ENCODE measurements at places on chromosomes 11 and 22.

DNA sequence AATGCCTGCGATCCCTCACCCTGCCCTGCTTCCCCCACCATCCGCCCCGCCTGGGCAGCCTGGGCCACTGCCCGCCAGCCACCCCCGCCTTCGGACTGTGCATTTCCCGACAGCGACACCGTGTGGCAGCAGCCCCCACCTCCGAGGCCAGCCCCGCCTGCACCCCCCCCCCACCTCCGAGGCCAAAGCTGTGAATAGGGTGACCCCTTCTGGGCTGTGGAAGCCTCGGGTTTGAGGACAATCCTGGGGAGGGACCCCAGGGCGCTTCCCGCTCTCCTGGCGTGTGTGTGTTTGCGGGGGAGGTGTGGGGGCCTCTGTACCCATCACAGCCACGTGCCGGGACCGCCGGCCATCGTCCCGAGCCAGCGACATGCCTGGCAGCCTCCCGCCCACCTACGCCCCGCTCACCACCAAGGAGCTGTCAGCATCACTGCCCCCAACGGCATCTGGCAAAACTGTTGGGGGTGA, 33.8 kb upstream of the PPARA start:
- H3K4me1 ChIP-seq: peaks cover 4% of the 10 kb centered on the region
- H3K27me3 ChIP-seq: no peaks in the 10 kb centered on the region
- peak; percentile 84 for DNase-seq
- H3K4me3 ChIP-seq: no peak overlapping the region
- H3K27ac ChIP-seq: no peak overlapping the region

DNA sequence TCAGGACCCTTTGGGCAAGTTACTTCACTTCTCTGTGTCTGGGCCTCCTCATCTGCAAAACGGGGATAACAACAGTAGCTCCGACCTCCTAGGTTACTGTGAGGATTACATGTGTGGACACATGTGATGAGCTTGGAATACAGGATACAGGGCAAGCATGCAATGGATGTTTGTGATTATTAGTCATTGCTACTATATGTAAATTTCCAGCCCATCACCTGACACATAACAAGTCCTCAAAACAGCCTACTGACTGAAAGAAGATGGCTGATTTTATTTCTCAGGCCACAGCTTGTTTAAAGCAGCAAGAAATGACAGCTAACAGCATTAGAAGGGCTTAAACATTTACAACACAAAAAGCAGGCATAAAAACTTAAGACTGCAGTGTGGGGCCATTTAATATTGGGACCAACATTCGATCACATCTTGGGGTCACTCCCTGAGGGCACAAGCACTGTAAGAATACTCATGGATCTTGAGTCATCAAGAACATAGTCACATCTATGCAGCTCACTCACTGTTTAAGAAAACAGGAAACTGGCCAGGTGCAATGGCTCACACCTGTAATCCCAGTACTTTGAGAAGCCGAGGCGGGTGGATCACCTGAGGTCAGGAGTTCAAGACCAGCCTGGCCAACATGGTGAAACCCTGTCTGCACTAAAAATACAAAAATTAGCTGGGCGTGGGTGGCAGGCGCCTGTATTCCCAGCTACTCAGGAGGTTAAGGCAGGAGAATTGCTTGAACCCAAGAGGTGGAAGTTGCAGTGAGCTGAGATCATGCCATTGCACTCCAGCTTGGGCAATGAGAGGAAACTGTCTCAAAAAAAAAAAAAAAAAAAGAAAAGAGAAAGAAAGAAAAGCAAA, 49.5 kb downstream of the ABTB2 start:
- H3K36me3 ChIP-seq: no peaks in the 10 kb centered on the region
- no peak for DNase-seq
- H3K4me1 ChIP-seq: peaks cover 21% of the 10 kb centered on the region
- no peak overlapping the region for H3K27ac ChIP-seq
- no peaks in the 10 kb centered on the region for H3K27me3 ChIP-seq
- peak overlapping the region; percentile 7 for H3K4me3 ChIP-seq

DNA sequence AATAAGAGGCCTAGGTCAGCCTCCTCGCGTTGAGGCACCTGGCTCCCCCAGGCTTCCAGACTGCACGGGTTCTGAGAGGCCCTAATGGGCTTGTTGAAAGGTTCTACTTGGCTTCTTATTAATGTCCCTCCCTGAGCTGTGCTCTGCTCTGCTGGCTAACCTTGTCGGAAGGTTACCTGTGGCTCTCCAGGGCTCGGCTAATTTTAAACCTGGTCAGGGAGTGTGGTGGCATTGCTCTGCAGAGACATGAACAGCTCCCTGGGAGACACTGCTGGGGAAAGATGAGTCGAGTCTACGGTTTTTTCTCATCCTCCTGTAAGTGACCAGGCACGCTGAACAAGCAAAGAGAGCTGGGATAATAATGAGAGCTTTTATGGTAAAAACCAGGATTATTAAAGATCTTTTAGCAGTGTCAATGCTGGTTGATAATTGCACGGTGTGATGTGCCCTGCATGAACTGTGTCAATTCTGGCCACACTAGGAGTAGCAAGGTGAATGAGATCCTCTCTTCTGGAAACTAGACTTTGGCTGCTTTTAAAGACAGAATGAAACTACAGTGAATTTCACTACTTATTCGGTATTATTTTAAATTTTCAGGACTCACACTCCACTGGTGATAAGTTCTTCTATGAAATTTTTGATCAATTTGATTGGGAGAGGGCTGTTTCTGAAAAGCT, 70.7 kb downstream of the TEAD1 start:
- no peak overlapping the region for H3K4me3 ChIP-seq
- DNase-seq: no peak
- H3K4me1 ChIP-seq: no peaks in the 10 kb centered on the region
- H3K27me3 ChIP-seq: peaks cover 44% of the 10 kb centered on the region
- H3K27ac ChIP-seq: no peak overlapping the region

- H3K27ac ChIP-seq: no peak overlapping the region
- peak overlapping the region; percentile 67 for H3K4me3 ChIP-seq
- no peak for DNase-seq
- no peaks in the 10 kb centered on the region for H3K36me3 ChIP-seq
- peaks cover 19% of the 10 kb centered on the region for H3K27me3 ChIP-seq
Measured at GRCh38 chr11:46279126-46280099, 2.0 kb downstream of the CREB3L1 start.

DNA sequence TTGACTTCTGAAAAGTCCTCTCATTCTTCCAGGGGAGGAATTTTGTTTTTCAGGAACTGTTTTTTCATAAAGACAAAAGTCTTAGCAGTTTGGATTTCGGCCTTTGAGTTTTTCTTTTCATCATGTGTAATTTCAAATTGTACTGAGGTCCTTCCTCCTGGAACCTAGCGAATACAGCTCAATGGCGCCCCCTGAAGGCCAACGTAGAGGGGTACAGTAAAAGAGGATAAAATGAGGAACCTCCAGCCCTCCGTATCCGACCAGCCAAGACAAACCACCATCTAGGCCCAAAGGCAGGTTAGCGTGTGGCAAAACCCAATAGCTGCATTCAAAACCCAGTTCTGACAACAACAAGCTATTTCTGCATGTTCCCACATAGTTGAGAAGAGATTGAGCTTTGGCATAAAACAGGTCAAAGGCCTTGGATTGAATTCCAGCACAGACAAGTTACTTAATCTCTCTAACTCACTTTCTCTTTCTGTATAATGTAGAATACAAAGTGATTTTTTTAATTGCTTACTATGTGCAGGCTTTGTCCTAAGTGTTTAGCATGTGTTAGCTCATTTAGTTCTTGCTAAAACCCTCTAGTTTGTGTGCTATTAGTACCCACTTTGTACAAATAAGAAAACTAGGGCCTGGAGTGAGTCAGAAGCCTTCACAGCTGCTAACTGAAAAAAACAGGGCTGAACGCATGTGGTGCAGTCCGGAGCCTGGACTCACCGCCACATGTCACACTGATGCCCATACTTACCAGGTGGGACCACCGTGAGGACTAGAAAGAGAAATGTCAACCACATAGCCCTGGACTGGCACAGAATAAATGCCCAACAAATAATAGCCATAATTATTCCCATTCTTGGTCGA, 43.2 kb upstream of the ETS1 start:
- peak overlapping the region; percentile 93 for H3K27ac ChIP-seq
- H3K4me3 ChIP-seq: peak overlapping the region; percentile 74
- peaks cover 82% of the 10 kb centered on the region for H3K4me1 ChIP-seq
- no peaks in the 10 kb centered on the region for H3K36me3 ChIP-seq

- DNase-seq: no peak
- H3K4me3 ChIP-seq: no peak overlapping the region
- no peaks in the 10 kb centered on the region for H3K36me3 ChIP-seq
- H3K27ac ChIP-seq: no peak overlapping the region
- H3K4me1 ChIP-seq: no peaks in the 10 kb centered on the region
- peaks cover 2% of the 10 kb centered on the region for H3K27me3 ChIP-seq
Measured at GRCh38 chr11:15186146-15186545, 71.4 kb downstream of the INSC start.

- H3K4me3 ChIP-seq: no peak overlapping the region
- no peaks in the 10 kb centered on the region for H3K27me3 ChIP-seq
- no peak overlapping the region for H3K27ac ChIP-seq
Measured at GRCh38 chr11:63745304-63746170, 23.0 kb downstream of the ZFTA start.

DNA sequence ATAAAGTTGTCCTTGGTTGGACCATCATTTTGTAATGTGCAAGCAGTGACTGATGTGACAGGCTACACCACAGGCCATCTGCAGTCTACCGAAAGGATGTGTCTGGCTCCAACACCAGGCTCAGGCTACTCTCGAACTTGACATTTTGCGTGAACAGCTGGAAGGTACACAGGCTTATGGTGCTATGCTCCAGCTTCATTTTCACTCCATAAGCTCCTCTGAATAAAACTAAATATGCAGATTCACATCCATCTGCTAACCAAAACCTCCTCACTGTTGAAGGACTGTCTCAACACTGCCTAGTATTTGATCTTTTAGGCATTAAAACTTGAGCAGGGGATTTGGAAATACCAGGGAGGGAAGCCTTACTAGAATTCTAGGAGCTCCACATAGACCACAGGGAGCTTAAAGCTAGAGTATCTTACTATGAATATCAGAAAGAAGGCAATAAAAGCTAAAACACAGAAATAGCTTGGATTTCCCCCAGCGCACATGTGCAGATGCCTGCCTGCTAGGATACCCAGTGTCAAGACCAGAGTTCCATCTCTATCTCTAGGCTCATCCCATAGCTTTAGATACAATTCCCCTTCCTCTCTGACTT, 383.9 kb upstream of the FAT3 start:
- H3K4me1 ChIP-seq: no peaks in the 10 kb centered on the region
- H3K27ac ChIP-seq: no peak overlapping the region
- no peak overlapping the region for H3K4me3 ChIP-seq
- H3K27me3 ChIP-seq: no peaks in the 10 kb centered on the region
- no peak for DNase-seq

- H3K27ac ChIP-seq: no peak overlapping the region
- no peak for DNase-seq
- H3K36me3 ChIP-seq: no peaks in the 10 kb centered on the region
- no peaks in the 10 kb centered on the region for H3K4me1 ChIP-seq
- no peak overlapping the region for H3K4me3 ChIP-seq
- no peaks in the 10 kb centered on the region for H3K27me3 ChIP-seq
Measured at GRCh38 chr11:121886005-121886734, 229.8 kb downstream of the BLID start.

DNA sequence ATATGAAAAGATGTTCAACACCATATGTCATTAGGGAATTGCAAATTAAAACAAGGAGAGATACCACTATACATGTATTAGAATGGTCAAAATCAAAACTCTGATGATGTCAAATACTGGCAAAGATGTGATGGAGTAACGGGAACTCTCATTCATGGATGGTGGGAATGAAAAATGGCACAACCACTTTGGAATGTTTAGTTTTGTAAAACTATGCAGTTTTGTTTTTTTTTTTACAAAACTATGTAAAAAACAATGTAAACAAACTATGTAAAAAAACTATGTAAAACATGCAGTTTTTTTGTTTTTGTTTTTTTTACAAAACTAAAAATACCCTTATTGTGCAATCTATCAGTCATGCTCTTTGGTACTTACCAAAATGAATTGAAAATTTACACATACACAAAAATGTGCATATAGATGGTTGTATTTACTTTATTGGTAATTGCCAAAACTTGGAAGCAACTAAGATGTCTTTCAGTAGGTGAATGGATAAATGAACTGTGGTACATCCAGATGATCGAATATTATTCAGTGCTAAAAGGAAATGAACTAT, 5.0 kb upstream of the USP47 start:
- H3K4me1 ChIP-seq: peaks cover 5% of the 10 kb centered on the region
- DNase-seq: no peak
- no peak overlapping the region for H3K27ac ChIP-seq
- H3K27me3 ChIP-seq: peaks cover 5% of the 10 kb centered on the region
- peaks cover 6% of the 10 kb centered on the region for H3K36me3 ChIP-seq

GRCh38 chr22:17118342-17118741, 2.8 kb downstream of the TMEM121B start:
- peak overlapping the region; percentile 81 for H3K27ac ChIP-seq
- H3K36me3 ChIP-seq: peaks cover 2% of the 10 kb centered on the region
- H3K27me3 ChIP-seq: peaks cover 6% of the 10 kb centered on the region

- no peaks in the 10 kb centered on the region for H3K27me3 ChIP-seq
- H3K4me3 ChIP-seq: no peak overlapping the region
- DNase-seq: no peak
- H3K36me3 ChIP-seq: no peaks in the 10 kb centered on the region
- no peaks in the 10 kb centered on the region for H3K4me1 ChIP-seq
- H3K27ac ChIP-seq: no peak overlapping the region
Measured at GRCh38 chr11:37812281-37812880, 1214.3 kb upstream of the RAG2 start.

GRCh38 chr11:12167061-12168000, 56.9 kb downstream of the MICAL2 start:
- H3K27ac ChIP-seq: no peak overlapping the region
- peaks cover 8% of the 10 kb centered on the region for H3K4me1 ChIP-seq
- H3K4me3 ChIP-seq: no peak overlapping the region

DNA sequence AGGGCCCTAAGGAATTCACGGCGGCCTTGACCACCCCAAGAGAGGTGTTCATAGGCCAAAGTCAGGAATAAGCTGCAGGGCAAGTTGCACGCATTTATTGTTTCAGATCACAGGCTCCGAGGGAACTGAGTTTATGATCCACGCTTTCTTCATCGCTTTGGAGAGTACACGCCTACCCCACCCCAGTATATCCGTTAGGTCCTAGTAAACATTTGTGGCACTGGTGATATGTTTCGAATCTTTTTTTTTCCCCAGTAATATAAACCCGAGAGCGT, 805 bp downstream of the GANAB start:
- peaks cover 13% of the 10 kb centered on the region for H3K4me1 ChIP-seq
- H3K27me3 ChIP-seq: no peaks in the 10 kb centered on the region
- H3K36me3 ChIP-seq: no peaks in the 10 kb centered on the region

- peaks cover 53% of the 10 kb centered on the region for H3K27me3 ChIP-seq
- no peak overlapping the region for H3K4me3 ChIP-seq
- no peak for DNase-seq
- no peaks in the 10 kb centered on the region for H3K36me3 ChIP-seq
- no peaks in the 10 kb centered on the region for H3K4me1 ChIP-seq
- H3K27ac ChIP-seq: no peak overlapping the region
Measured at GRCh38 chr11:15006139-15006759, 34.1 kb upstream of the CALCA start.

All from naive thymus-derived CD8-positive, alpha-beta T cell (primary cell).